ENCODE measurements at places on chromosomes 4 and X.

- H3K4me3 ChIP-seq: no peak overlapping the region
- no peaks in the 10 kb centered on the region for H3K27me3 ChIP-seq
- H3K27ac ChIP-seq: peak overlapping the region; percentile 65
- no peak for DNase-seq
- peaks cover 88% of the 10 kb centered on the region for H3K4me1 ChIP-seq
- H3K36me3 ChIP-seq: peaks cover 75% of the 10 kb centered on the region
Measured at GRCh38 chr4:101989551-101989950, 199.0 kb downstream of the BANK1 start.

GRCh38 chr4:186979961-186980745 is 256.5 kb upstream of the FAT1 start:
- H3K27ac ChIP-seq: no peak overlapping the region
- H3K4me1 ChIP-seq: no peaks in the 10 kb centered on the region
- no peak for DNase-seq
- H3K36me3 ChIP-seq: no peaks in the 10 kb centered on the region
- no peak overlapping the region for H3K4me3 ChIP-seq
- H3K27me3 ChIP-seq: no peaks in the 10 kb centered on the region

DNA sequence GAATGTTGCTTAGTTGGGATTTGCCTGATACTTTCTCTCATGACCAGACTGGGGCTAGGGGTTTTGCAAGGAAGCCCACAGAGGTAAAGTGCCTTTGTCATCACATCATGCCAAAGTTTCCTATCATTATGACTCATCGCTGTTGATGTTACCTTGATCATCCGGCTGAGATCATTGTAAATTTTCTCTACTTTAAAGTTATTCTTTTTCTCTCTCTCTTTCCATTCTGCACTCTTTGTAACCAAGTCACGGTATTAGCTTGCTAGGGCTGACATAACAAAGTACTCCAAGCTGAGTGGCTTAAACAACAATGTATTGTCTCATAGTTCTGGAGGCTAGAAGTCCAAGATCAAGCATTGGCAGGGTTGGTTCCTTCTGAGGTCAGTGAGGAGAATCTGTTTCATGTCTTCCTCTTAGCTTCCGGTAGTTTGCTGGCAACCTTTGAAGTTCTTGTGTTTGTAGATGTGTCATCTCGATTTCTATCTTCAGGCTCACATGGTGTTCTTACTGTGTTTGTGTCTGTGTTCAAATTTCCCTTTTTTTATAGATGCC is 113.0 kb downstream of the DTHD1 start:
- H3K27me3 ChIP-seq: no peaks in the 10 kb centered on the region
- no peaks in the 10 kb centered on the region for H3K4me1 ChIP-seq
- no peak for DNase-seq
- H3K27ac ChIP-seq: no peak overlapping the region

- no peaks in the 10 kb centered on the region for H3K27me3 ChIP-seq
- no peaks in the 10 kb centered on the region for H3K4me1 ChIP-seq
- peaks cover 38% of the 10 kb centered on the region for H3K36me3 ChIP-seq
- H3K4me3 ChIP-seq: no peak overlapping the region
- no peak overlapping the region for H3K27ac ChIP-seq
Measured at GRCh38 chrX:130034178-130034577, 51.7 kb downstream of the BCORL1 start.

- no peak overlapping the region for H3K27ac ChIP-seq
- no peaks in the 10 kb centered on the region for H3K27me3 ChIP-seq
- H3K4me3 ChIP-seq: no peak overlapping the region
Measured at GRCh38 chrX:10049236-10049635, 82.1 kb downstream of the CLDN34 start.

GRCh38 chrX:100973411-100973810 is 3.9 kb downstream of the ARL13A start:
- H3K4me3 ChIP-seq: no peak overlapping the region
- no peak overlapping the region for H3K27ac ChIP-seq
- peaks cover 5% of the 10 kb centered on the region for H3K36me3 ChIP-seq
- no peaks in the 10 kb centered on the region for H3K27me3 ChIP-seq
- H3K4me1 ChIP-seq: no peaks in the 10 kb centered on the region

DNA sequence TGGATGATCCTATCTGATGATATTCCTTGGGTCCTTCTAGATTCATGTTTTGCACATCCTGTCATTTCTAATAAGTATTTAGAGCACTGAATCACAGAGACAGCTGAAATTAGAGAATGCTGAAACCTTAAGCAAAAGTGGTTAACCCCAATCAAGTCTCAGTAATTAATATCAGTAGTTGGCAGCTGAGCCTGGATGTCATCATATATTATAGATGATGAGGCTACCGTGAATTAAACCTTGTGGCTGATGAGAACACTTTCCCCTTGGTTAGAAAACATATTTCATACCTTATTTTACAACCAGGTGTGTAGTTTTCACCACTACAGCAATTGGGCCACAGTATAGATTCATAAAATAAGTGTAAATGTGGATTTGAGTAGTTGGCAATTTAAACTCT is 499.0 kb downstream of the PDGFC start:
- DNase-seq: no peak
- H3K27me3 ChIP-seq: no peaks in the 10 kb centered on the region
- H3K36me3 ChIP-seq: no peaks in the 10 kb centered on the region
- no peak overlapping the region for H3K27ac ChIP-seq

GRCh38 chr4:4289055-4289454 is 899 bp downstream of the LYAR start:
- no peak overlapping the region for H3K27ac ChIP-seq
- H3K4me1 ChIP-seq: peaks cover 36% of the 10 kb centered on the region
- no peak for DNase-seq
- H3K4me3 ChIP-seq: peak overlapping the region; percentile 96
- peaks cover 39% of the 10 kb centered on the region for H3K36me3 ChIP-seq

- no peaks in the 10 kb centered on the region for H3K36me3 ChIP-seq
- no peaks in the 10 kb centered on the region for H3K4me1 ChIP-seq
- no peak overlapping the region for H3K27ac ChIP-seq
- H3K27me3 ChIP-seq: no peaks in the 10 kb centered on the region
Measured at GRCh38 chr4:110131916-110132315, 66.5 kb downstream of the ELOVL6 start.

DNA sequence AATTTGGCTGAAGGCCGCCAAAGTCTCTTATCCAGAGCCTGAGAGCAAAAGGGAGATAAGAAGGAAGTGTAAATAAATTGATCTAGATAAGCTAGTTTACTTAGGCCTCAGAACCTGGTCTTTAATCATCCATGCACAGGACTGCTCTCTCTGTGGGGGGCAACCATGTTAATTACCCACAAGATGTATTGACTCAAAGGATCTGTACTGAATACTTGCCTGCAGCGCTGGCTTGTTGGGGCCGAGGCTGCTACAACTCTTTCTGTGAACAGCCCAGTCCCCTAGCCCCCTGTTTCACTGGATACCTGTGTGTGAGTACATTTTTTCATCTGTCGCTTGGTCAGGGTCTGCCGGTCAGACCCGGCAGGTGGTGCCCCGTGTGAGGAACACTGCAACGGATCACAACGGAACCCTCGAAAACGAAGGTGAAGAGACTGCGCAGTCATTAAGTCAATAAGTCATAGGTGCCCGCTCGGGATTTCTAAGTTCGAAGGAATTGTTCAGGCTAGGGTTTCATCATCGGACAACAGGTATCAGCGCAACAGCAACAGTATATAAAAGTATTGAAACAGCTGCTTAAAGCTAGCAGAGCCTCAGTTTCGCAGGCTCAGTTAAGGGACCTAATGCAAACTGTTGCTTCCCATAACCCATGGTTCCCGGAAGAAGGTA is 8.3 kb downstream of the MAGEA11 start:
- H3K27ac ChIP-seq: no peak overlapping the region
- H3K4me3 ChIP-seq: no peak overlapping the region
- H3K36me3 ChIP-seq: no peaks in the 10 kb centered on the region

DNA sequence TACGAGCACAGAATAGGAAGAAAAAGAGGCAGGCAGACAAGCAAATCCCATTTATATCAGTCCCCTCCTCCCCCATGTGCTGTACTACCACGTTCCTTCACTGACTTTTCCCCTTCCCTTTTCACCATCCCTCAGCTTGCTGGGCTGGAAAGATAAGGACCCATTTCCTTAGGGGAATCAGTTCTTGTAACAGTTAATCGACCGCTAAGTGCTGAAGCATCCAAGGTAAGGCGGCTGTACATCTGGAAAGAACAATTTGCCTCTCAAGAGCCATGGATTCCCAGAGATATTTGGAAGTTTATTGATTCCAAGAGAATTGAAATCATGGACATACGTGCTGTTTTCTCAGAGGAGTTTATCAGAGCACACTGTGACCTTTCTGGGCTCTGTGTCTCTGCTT is 1688.0 kb downstream of the STIM2 start:
- no peak for DNase-seq
- H3K27me3 ChIP-seq: no peaks in the 10 kb centered on the region
- no peaks in the 10 kb centered on the region for H3K4me1 ChIP-seq

GRCh38 chr4:10063544-10064300 is 42.4 kb upstream of the SLC2A9 start:
- H3K4me3 ChIP-seq: no peak overlapping the region
- H3K36me3 ChIP-seq: peaks cover 60% of the 10 kb centered on the region
- DNase-seq: no peak
- no peak overlapping the region for H3K27ac ChIP-seq
- no peaks in the 10 kb centered on the region for H3K4me1 ChIP-seq

DNA sequence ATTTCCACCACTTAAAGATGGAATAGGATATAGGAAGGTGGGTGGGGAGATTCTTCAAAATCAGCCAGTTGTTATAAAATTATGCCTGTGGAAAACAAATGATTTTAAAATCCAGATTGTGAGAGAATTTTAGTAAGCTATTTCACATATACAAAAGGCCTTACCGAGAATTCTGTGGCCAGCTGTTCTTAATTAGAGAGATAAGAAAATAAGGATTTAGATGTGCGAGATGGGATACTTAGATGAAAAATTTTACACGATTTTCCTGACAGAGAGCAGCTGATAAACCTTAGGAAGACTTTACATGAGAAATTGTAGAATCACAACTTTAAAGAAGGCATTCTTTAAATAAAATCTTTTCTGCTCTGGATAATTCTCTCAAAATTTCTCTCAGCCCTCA is 94.5 kb upstream of the IQCM start:
- H3K27ac ChIP-seq: no peak overlapping the region

- no peak overlapping the region for H3K4me3 ChIP-seq
- no peak for DNase-seq
- no peaks in the 10 kb centered on the region for H3K27me3 ChIP-seq
- H3K4me1 ChIP-seq: no peaks in the 10 kb centered on the region
Measured at GRCh38 chr4:35912174-35912573, 332.1 kb downstream of the ARAP2 start.

DNA sequence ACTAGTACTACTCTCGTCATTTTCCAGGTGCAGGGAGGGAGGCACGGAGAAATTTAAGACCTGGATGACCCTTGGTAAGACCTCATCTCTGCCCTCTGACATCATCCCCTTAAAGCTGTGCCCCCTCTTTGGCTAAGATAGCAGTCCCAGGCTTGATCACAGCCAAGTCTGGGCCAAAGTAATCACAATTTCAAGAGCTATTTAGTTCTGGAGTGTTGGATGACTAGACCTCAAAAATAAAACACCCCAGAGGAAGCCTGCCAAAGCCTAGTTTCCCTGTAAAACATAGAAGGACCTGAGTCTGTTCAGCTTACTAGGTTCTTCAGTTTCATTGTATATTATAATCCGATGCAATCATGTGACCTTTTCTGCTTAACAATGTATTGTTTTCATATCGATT is 144.6 kb upstream of the ARHGEF9 start:
- no peaks in the 10 kb centered on the region for H3K36me3 ChIP-seq
- no peak overlapping the region for H3K27ac ChIP-seq
- no peaks in the 10 kb centered on the region for H3K4me1 ChIP-seq
- no peak for DNase-seq
- no peaks in the 10 kb centered on the region for H3K27me3 ChIP-seq

DNA sequence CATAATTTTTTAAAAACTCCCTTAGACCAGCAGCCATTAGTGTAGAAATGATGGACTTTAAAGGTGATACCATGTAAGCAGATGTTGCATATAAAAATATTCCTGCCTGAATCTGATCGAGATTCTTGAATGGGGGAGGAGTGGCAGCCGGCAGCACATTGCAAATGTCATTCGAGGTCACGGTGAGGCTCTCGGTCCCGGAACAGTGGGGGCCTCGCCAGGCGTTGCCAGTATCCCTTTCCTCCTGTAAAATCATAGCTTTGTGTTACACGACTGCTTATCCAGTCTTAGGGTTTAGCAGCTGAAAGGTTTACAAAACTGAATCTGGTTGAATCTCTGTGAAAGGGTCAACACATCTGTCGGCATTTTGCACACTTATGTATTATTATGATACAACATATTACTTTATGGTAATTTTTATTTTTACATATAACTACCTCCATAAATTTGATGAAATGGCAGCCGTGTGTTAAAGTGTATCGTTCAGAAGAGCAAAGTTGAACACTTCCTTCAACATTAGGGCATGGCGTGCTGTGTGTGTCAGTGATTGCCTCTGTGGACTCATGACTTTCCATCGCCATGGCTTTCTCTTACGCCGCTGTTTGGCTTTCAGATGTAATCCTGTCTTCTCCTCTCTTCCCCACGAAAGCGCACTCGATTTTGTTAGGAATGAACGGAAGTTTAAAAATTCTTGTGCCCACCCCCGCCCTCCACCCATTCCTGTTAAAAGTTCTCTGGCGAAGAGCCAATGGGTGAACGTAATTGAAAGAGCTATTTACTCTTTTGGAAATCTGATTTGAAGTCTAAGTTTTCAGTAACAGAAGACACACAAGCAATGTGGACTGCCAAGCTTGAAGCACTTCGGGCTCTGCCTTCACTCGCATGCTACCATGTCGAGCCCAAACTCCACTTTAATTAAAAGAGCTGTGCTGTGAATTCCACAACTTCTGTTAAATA is 114.8 kb downstream of the STOX2 start:
- no peaks in the 10 kb centered on the region for H3K27me3 ChIP-seq
- H3K36me3 ChIP-seq: no peaks in the 10 kb centered on the region
- H3K4me3 ChIP-seq: no peak overlapping the region
- H3K27ac ChIP-seq: no peak overlapping the region

GRCh38 chr4:4433941-4434340 is 47.0 kb downstream of the NSG1 start:
- H3K27ac ChIP-seq: no peak overlapping the region
- no peaks in the 10 kb centered on the region for H3K27me3 ChIP-seq
- no peaks in the 10 kb centered on the region for H3K4me1 ChIP-seq

- no peak overlapping the region for H3K4me3 ChIP-seq
Measured at GRCh38 chr4:41458689-41459088, 79.3 kb upstream of the LIMCH1 start.

DNA sequence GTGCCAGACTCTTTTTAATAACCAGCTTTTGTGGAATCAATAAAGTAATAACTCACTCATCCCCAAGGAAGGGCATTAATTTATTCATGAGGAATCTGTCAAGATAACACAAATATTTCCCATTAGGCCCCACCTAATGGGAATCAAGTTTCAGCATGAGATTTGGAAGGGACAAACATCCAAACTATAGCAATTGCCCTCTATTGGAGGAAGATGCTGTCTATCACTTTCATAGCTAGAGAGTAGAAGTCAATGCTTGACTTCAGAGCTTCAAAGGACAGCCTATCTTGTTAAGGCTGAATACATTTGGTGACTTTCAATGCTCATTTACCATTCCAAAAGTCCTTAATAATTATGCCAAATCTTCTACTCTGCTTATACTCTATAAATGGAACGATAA is 84.9 kb upstream of the ATOH1 start:
- no peaks in the 10 kb centered on the region for H3K36me3 ChIP-seq
- H3K4me3 ChIP-seq: no peak overlapping the region
- H3K4me1 ChIP-seq: peaks cover 1% of the 10 kb centered on the region
- H3K27me3 ChIP-seq: no peaks in the 10 kb centered on the region

- no peaks in the 10 kb centered on the region for H3K36me3 ChIP-seq
- H3K4me1 ChIP-seq: no peaks in the 10 kb centered on the region
- DNase-seq: no peak
- H3K27me3 ChIP-seq: peaks cover 2% of the 10 kb centered on the region
Measured at GRCh38 chr4:113394730-113395530, 345.5 kb downstream of the ANK2 start.

GRCh38 chr4:155491336-155492120 is 114.8 kb upstream of the MAP9 start:
- H3K36me3 ChIP-seq: no peaks in the 10 kb centered on the region
- no peak for DNase-seq
- H3K27ac ChIP-seq: no peak overlapping the region
- no peaks in the 10 kb centered on the region for H3K27me3 ChIP-seq
